HEK293T (cell line): ENCODE measurements at places on chromosomes 7 and 10.

- DNase-seq: no peak
Measured at GRCh38 chr7:156985101-156985992, 25.1 kb downstream of the MNX1 start.

DNA sequence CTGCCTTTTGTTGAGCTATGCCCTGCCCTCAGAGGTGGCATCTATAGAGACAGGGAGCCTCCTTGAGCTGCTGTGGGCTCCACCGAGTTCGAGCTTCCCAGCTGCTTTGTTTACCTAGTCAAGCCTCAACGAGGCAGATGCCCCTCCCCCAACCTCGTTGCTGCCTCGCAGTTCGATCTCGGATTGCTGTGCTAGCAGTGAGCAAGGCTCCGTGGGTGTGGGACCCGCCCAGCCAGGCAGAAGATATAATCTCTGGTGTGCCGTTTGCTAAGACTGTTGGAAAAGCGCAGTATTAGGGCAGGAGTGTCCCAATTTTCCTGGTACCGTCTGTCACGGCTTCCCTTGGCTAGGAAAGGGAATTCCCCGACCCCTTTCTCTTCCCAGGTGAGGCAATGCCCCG is 88.4 kb upstream of the CDK6 start:
- DNase-seq: no peak

GRCh38 chr7:117157241-117158209 is 165.3 kb downstream of the WNT2 start:
- no peak for DNase-seq

GRCh38 chr10:58667658-58668310 is 155.1 kb downstream of the BICC1 start:
- no peak for DNase-seq

DNA sequence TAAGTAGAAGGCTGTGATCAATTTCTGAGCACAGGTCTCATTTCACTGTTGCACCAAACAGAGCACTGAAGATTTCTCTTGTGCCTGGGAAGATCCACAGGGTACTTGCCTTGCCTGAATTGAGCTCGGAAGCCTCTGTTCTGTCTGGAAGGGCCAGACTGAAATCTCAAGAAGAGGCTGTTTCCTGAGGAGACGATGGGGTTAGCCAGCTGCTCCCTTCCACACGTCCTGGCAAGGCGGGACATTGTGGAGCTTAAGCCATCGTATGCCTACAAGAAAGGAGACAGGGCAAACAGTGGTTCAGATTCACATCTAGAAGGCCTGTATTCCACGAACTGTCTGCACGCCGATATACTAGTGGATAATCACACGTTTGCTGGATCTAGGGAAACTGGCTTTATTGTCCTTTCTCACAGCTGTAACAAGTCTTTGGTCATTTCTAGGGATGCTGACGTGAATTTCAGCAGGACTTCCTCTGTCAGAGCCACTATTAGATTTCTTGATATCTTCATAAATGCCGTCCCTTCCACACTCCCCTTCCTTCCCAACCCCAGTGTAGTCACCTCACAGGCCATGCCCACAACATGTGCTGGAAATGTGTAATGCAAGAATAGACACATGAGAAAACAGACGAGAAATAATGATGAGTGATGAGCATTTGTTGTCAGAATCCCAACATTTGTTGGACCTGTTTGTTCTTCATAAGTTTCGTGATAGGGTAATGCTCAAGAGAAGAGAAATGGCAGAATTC is 137.2 kb upstream of the RSU1 start:
- DNase-seq: no peak

DNA sequence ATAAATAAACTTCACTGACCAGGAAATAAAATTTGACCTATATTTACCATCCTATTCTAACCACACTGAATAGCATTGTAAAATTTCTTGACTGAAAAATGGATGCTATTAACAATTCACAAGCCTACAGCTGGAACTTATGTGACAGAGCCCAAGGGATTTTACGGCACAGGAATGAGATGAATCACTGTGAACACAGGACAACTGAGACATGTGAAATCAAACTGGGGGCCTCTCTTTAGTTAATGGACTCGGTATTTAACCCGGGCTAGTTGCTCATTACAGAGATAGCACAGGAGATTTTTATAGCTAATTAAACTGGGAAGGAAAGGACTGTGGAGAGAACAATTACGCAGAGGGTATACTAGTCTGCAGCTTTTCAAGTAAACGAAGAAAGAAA is 100.6 kb downstream of the MICU1 start:
- peak; percentile 24 for DNase-seq

GRCh38 chr10:62665771-62666170 is 138.7 kb upstream of the ADO start:
- no peak for DNase-seq

- DNase-seq: no peak
Measured at GRCh38 chr7:68078157-68078710, 1081.6 kb downstream of the TYW1 start.

GRCh38 chr7:142607351-142607750 is 141.9 kb upstream of the PRSS1 start:
- DNase-seq: no peak

- no peak for DNase-seq
Measured at GRCh38 chr7:147651601-147652000, 939.0 kb upstream of the C7orf33 start.
